CD4-positive, alpha-beta T cell treated with Interleukin-17A for 4 hours (primary cell): ENCODE measurements at places on chromosomes 11 and 22.

DNA sequence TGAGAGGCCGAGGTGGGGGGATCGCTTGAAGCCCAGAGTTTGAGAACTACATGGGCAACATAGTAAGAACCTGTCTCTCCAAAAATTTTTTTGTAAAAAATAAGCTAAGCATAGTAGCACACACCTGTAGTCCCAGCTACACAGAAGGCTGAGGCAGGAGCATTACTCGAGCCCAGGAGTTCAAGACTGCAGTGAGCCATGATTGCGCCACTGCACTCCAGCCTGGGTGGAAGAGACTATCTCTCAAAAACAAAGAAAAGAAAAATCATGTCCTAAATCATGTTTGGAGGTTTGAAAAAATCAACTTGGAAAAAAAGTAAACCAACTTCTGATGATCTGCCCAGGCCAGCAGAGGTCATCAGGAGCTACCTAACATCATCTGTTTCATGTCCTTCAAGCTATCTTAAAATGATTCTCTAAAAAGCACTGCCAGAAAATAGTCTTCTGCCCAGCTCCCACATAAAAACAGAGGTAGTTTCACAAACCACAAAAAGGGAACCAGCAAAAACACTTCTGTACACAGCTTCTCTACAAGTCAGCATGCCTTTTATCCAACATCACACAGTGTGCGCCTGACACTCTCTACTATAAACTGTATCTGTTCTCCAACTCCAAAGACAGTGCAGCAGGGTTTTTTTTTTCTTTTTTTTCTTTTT is 165.0 kb downstream of the SOX6 start:
- no peak for DNase-seq

- no peak for DNase-seq
Measured at GRCh38 chr22:40819599-40820140, 524 bp upstream of the SLC25A17 start.

GRCh38 chr11:38460896-38461295 is 1862.9 kb upstream of the RAG2 start:
- DNase-seq: no peak

DNA sequence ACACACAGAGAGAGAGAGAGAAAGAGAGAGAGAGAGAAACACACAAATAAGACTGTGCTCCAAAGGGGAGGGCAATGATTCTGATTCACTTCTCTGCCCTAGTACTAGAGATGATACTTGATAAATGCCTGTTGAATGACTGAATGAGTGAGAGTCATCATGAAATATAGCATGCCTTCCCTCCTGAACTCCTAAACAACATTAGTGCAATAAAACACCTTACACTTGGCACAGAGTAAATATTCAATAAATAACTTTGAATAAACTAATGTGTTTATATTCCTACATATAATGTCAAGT is 511.2 kb upstream of the RAG2 start:
- DNase-seq: no peak

- no peak for DNase-seq
Measured at GRCh38 chr11:17593466-17594245, 46.6 kb downstream of the OTOG start.

DNA sequence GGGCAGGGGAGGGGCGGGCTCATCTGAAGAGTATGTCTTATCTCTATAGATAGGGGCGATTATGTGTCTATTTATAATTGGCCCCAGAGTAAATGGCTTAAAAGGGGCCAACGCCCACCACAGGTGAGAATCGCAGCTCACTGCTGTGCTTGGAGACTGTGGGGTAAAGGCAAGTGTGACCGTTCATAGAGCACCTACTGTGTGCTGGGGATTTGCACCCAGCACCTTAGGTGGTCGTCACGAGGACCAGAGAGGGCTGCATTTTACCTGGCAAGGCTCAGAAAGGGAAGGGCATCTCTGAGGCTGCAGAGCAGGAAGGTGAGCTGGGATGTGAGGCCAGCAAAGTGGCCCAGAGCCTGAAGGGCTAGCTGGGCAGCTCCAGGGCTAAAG is 13.7 kb upstream of the TCF20 start:
- no peak for DNase-seq

DNA sequence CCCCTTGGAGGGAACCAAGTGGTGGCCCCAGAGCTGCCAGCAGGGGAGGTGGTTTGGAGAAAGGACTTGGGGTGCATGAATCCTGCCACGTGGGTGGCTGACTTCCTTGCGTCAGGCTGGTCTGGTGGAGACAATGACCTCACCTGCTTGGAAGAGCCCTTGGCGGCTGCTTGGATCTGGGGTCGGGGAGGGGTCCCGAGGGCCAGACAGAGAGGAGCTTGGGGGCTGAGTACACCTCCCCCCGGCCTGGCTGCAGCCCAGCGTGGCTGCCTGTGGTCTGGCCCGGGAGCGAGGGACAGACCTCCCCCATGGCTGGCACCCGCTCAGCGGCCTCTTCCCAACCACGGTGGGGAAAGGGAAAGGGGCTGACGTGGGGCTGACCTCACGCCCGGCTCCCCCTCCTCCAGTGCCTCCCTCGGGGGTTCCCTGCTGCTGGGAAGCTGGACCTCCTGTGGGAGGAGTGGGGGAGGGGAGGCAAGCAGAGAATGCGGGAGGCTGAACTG is 13.8 kb downstream of the LIF start:
- no peak for DNase-seq

DNA sequence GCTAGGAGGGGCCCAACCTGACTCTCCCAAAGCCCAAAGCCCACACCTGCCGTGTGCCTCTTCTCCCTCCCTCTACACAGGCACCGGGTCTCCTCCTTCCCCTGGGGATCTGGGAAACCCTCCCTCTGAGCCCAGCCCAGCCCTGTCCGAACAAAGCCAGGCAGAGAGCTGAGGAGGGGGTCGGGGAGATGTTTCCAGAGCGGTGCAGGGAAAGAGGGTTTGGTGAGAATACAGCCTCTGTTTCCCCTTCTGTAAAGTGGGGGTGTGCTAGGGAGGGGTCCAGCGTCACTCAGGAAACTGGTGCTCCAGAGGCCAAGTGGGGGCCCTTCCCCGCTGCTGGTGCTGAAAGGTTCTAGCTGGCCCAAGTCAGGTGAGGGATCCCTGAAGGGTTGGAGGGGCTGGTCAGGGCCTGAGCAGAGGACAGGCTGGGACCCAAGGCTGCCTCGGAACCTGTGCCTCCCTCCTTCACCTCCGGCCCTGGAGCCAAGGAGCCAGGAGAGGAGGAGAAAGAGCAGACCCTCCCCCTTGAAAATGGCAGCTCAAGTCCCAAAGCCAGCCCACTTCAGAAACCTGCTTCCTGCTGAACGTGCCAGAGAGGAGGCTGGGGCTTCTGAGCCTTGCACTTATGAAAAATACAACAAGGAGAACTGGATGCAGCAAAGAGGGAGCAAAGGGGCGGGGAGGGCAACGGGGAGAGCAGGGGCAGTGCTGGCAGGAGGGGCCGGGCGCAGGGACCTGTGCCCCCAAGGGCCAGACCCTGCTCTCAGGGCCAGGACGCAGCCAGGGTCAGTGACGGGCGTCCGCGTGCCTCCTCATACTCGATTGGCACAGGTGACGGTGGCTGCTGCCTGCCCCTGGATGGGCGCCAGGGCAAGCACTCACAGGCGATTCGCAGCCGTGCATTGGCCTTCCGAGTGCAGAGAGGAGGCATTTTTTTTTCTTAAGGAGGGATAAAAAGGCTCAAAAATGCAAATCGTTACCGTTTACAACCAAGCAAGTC is 43.2 kb downstream of the MACROD1 start:
- no peak for DNase-seq

DNA sequence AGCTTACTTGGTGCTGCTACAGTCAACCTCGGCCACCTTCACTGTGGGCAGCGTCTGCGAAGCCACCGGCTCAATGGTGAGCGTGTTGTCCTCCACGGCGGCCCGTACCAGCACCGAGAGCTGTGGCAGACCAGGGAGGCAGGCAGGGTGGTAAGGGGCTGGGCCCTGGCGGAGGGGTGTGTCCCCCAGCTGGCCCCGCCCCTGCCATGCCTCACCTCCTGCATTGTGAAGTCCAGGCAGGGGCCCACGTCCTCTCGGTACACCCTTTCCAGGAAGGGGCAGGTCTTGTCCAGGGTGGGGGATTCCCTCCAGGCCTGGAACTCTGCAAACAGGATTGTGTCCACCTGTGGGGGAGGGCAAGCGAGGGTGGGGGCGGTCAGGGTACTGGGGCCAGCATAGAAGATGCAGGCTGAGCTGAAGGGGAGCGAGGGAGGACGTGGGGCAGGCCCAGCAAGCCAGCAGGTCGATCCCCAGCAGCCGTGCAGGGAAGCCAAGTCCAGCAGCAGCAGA is 12.8 kb downstream of the RAB3IL1 start:
- DNase-seq: no peak

DNA sequence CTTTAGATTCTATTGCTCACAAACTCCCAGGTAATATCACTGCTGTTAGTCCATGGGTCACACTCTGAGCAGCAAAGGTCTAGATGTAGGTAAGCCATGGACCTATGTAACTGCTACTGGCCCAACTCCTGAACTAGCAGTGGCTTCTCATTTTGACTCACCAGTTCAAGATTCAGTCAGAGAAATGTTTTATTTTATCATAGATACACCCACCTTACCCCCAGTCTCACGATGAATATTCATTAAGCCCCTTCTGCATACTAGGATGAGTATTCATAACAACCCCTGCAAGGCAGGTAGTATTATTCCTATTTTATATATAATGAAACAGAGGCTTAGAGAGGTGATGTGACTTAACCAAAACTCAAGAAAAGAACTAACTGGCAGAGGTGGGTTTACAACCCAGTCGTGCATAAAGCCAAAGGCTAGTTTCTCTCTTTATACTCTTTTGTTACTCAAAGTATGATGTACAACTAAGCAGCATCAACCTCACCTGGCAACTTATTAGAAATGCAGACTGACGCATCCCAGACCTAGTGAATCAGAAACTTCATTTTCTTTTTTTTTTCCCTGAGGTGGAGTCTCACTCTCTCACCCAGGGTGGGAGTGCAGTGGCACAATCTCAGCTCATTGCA is 957.6 kb upstream of the CCDC90B start:
- no peak for DNase-seq

DNA sequence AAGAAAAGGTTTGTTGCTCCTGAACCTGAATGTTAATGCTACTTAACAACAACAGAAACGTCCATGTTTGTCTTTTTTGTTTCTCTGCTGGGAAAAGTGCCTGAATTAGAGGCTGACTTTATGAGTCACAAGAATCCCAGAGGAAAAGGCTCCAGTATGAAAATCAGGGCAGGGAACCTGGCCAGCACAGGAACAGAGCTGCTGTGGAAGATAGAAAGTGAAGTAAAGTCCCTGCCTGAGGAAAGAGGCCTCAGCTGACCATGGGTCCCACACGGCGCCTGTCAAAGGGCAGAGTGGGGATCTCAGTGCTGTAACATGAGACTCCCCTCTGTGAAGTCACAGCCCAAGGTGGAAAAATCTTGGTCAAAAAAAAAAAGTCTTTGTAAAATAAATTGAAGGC is 632.3 kb upstream of the CCDC90B start:
- no peak for DNase-seq

DNA sequence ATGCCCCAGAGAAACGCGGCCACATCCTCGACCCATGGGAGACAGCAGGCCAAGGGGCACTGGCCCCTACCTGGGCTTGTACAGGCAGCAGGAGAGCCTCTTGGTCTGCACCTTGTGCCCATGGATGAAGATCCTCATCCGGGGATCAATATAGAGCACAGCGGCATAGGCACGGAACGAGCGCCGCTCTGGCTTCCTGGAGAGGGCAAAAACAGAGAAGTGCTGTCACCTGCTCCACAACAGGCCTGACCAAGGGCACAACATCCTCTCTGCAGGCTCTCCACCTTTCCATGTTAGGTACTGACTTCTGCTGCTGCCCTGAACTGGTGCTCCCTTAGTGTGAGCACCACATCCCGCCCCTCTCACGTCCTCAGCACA is 27.2 kb downstream of the MORC2 start:
- peak; percentile 58 for DNase-seq

DNA sequence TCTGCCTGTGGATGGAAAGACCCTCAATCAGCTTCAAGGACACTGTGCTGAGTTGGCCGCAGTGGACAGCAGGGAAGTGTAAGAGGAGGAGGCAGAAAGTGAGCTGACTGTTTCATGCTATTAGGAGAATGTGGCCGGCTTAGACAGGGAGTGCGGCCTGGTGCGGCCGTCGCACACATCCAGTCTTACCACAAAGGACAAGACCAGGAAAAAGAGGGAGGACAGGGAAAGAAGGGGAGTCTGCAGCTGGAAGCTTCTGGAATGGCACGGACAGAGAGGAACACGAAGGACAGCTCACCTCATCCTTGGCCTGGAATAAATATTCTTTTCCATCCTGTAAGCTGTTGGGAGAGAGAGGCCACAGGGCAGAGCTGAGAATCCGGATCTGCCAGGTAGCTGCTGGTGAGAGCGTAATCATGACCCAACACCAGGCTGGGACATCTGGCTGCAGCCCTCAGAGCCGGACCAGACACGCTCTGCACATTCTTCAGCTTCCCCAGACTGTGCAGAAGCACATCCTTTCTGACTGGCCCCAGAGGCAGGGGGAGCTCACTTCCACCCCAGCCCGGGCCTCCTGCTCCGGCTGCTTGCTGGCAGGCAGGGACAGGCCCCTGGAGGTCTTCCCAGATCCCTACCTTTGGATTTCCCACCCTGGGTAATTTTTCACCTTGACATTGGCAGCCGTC is 8.6 kb upstream of the RBM4B start:
- no peak for DNase-seq

GRCh38 chr11:108486331-108486730 is 11.9 kb downstream of the POGLUT3 start:
- DNase-seq: no peak

DNA sequence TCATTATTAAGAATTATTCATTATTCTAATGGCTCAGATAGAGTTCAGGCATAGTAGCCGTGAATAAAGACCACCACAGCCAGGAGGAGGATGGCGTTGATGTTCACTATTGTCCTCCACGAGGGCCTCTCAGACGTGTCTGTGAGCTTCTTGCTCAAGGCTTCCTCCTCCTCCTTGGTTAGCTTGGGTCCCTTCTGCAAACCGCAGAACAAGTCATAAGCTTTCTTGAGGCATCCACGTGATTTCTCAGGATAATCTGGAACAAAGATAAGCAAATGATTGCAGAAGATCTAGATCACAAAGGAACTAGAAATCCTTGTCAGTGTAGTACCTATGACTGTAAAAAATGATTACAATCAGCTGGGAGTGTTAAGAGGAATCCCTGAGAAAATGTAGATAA is 13.6 kb upstream of the RFPL2 start:
- DNase-seq: no peak

GRCh38 chr11:36577373-36577772 is 9.6 kb downstream of the RAG1 start:
- DNase-seq: no peak

DNA sequence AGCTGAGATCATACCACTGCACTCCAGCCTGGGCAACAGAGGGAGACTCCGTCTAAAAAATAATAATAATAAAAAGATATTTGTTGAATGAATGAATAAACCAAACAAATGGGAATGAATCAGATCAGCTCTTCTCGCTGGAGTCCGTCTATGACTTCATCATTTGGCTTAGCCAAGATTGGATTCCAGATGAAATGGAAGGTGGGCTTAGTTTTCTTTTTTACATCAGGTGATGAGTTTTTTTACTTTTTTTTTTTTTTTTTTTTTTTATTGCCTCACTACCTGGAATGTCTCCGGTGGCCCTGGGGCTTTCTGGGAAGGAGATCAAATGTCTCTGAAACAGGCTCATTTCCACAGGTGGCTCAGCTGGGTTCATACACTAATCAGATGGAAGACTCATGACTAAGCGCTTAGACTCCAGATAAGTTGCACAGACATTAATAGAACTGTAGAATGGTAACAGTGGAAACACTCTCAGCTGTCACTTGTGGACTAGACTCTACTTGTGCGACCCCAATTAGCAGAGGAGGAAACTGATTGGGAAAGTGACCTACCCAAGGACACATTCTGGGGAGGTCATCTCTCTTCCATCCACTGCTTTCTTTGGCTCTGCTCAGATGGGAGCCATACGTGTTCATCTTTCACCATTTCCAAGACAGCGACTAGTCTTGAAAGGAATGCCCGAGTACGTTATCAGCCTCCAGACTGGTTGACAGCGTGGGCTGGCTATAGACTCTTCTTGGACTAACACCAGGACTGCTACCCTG is 20.5 kb upstream of the RBFOX2 start:
- no peak for DNase-seq
